ENCODE measurements at places on chromosomes 11 and 22. TPM values are rescaled to one million over a fixed set of nuclear protein-coding genes. Genes with fewer than 3 reads are reported as not detected.

DNA sequence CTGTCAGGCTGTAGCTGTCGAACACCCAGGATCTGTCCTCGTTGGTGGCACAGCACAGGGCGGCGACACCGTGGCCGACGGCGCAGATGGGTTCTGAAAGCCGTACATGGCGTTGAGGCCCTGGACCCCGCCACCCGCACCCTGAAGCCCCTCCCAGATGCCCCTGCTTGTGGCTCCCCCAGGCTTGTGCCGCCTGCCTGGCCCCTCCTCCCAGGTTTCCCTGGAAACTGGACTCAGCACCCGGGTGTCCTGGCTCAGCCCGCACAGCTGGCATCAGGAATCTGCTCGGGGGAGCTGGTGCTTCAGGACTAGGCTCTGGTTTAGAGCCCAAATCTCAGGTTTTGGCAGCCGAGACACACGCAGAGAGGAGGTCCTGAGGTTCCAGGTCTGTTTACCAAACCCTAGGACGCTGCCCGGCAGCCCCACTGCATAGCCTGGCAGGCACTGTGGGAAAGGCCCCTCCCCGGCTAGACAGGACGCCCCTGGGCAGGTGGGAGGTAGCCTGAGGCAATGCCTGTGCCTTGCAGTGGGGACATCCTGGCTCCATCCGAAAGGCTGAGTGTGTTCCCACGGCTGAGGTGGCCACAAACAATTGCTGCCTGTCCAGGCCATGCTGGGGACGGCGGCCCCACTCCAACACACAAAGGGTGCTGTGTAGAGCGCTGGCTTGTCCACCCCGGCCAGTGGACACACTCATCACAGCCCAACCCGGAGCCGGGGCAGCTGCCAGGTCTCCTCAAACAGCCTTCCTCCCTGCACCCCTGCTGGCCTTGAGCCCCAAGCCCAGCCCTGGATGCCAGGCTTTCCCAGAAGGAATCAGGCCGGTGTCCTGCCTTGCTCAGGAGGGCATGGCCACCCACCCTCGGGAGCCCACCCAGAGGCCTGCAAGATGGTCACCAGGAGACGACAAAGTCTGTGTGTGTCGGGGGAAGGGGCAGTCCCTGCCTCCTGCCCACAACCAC lies 4.6 kb downstream of the GATD1 start:
- peaks cover 9% of the 10 kb centered on the region for H3K4me1 ChIP-seq
- DNase-seq: no peak
- H3K27me3 ChIP-seq: no peaks in the 10 kb centered on the region

DNA sequence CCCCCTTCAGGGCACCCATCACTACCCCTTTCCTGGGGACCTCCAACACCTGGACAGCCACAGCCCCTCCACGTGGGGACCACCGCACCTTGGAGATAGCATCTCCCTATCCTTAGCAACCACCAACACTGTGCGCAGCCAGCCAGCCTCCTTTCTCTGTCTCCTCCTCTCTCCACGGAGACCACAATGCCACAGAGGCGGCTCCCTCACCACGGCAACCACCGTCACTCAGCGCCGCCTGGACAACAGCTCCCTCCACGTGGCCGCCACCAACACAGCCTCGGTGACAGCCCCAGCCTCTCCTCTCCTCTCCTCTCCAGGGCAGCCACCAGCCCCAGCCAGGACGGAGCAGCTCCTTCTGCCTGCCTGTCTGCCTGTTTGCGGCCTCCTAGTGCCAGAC lies 10.5 kb downstream of the ELFN2 start:
- no peaks in the 10 kb centered on the region for H3K36me3 ChIP-seq
- no peak for DNase-seq
- H3K27ac ChIP-seq: no peak overlapping the region

GRCh38 chr22:46453006-46453828 lies 84.2 kb downstream of the CELSR1 start:
- no peak for DNase-seq
- H3K4me1 ChIP-seq: peaks cover 7% of the 10 kb centered on the region
- H3K27me3 ChIP-seq: peaks cover 45% of the 10 kb centered on the region
- no peaks in the 10 kb centered on the region for H3K36me3 ChIP-seq
- no peak overlapping the region for H3K27ac ChIP-seq
- H3K4me3 ChIP-seq: no peak overlapping the region

DNA sequence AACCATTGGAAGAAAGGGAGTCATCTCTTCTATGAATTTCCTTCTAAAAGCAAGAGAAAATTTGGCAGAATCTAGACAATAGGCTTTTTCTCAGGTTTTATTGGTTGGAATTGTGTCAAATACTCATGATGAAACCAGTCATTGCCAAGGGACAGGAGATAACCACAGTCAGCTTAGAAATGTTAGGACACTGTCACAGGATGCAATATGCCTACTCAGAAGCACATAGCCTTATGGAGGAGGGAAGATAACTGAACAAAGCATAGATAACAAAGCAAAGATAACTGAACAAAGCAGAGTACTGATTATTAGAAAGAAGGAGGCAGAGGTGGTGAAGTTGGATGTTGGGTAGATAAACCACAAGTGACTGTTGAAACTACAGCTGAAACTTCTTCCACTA lies 303.5 kb upstream of the PDGFD start:
- H3K27ac ChIP-seq: no peak overlapping the region
- no peak overlapping the region for H3K4me3 ChIP-seq
- H3K4me1 ChIP-seq: no peaks in the 10 kb centered on the region
- H3K27me3 ChIP-seq: no peaks in the 10 kb centered on the region
- no peak for DNase-seq

- H3K27ac ChIP-seq: no peak overlapping the region
- no peak overlapping the region for H3K4me3 ChIP-seq
- no peaks in the 10 kb centered on the region for H3K36me3 ChIP-seq
- no peaks in the 10 kb centered on the region for H3K4me1 ChIP-seq
Measured at GRCh38 chr11:15139958-15140659, 25.4 kb downstream of the INSC start.

Gene SUSD2
- 0.22 TPM for total RNA-seq

Gene FBLN1
- total RNA-seq: 0.56 TPM
